Activated T-helper 17 cell treated with anti-CD3 and anti-CD28 coated beads, Interleukin-2, amount 50 U/mL, for 72 hours (primary cell): ENCODE measurements at places on chromosomes 4 and X. TPM values are rescaled to one million over a fixed set of nuclear protein-coding genes. Genes with fewer than 3 reads are reported as not detected.

- no peak for ATAC-seq
These were observed 287.7 kb downstream of the CPXCR1 start for GRCh38 chrX:89034679-89035078.

GRCh38 chr4:38668203-38668971, 4.4 kb downstream of the KLF3 start:
- ATAC-seq: no peak

DNA sequence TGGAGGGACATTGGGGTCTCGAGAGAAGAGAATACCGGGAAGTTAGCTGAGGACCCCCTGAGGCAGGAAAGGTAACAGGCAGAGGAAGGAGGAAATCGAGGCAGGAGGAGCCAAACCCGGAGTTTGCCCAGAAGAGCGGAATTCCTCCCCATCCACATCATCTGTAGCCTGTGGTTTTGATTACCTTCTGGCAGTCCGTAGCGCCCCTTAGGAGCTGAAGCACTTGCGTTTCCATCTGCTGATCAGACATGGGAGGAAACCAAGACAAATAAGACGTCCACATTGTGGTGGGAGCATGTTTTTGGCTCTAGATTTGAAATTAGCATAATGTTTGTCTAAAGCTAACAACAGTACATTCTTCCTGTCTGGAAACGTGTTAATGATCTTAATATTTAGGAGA, 26.8 kb upstream of the HMX1 start:
- ATAC-seq: no peak

- ATAC-seq: no peak
These were observed 565.7 kb upstream of the SMIM31 start for GRCh38 chr4:164188236-164188635.

DNA sequence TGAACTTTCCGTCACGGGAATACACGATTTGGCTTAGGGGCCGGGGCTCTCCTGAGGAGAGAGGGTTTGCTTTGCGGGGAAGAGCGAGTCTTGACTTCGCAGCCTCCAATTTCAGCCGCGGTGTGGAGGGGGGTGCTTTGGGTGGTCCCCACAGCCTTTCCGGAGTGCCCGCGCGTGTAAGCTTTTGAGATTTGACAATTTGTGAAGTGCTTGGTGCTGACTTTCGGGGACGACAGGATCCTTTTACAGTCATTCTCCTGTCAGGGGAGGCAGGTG, 355 bp downstream of the SCML1 start:
- ATAC-seq: no peak

DNA sequence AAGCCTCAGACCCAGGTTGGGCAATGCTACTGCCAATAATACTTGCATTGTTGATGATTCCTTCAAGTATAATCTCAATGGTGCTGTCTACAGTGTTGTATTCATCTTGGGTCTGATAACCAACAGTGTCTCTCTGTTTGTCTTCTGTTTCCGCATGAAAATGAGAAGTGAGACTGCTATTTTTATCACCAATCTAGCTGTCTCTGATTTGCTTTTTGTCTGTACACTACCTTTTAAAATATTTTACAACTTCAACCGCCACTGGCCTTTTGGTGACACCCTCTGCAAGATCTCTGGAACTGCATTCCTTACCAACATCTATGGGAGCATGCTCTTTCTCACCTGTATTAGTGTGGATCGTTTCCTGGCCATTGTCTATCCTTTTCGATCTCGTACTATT, 7.4 kb downstream of the LPAR4 start:
- no peak for ATAC-seq

DNA sequence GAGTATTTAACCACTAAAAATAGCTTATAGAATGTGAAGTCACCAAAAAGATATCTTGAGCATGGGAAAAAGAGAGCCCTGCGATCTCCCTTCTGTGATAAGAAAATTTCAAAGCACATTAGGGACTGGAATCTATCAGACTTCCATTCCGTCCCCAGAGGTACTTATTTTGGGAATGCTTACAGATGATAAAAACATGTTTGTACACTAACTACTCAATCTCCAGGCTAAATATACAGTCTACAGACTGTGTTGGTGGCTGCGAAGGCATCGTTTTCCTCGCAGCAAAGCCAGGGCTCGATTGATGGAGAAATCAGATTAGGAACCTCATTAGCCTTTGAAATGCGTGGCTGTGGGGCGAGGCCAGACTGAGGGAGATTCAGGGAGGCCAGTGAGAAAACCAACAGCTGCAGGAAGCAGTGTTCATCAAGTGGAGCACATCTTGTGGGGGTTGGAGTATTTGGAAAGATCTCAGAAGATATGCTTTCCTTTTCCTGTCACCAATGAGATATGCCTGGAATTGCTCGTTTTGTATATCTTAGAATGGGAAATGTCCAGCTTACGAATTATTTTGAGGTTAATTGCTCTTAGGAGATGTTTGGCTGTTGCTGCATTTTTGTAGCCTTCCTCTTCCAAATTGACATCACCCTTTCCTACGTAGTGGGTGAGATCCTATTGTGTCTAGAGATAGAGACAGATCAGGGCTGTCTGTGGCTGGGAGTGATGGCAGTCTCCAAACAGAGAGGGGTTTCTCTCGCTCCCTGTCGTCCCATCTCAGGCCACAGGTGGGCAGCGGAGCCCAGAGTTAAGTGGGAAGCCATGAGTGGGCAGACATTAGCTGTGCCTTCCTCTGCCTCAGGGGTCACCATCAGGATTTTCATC, 224.9 kb upstream of the FAT1 start:
- ATAC-seq: no peak

- no peak for ATAC-seq
These were observed 469.1 kb downstream of the GBA3 start for GRCh38 chr4:23161787-23162186.

GRCh38 chr4:72084587-72085011, 52.8 kb downstream of the NPFFR2 start:
- no peak for ATAC-seq

DNA sequence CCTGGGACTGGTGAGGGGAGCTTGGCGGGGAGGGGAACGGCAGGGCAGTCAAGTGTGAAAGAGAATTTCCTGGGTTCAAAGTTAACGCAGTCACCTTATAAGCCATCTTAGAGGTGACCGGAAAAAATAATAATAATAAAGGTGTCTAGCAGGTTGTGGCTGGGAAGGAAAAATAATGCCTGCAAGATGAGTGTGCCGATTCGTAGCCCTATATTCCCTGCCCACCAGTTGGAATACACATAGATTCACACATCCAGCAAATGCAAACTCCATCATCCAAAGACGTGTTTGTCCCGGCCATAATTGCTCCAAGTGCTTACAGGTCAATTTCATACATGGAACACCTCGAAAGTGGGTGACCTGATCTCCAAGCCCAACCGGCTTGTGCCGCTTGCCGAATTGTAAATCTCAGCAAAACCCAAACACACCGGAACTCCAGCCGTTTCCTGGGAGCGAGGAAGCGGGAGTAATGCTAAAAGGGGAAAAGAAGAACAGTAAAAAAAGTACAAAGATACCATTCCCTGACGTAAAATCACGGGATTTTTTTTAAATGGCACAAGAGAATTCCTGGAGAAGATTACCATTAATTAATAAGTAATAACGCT, 1.3 kb upstream of the FAT1 start:
- no peak for ATAC-seq

- ATAC-seq: no peak
These were observed 48.5 kb downstream of the TSPAN5 start for GRCh38 chr4:98609934-98610333.

The NIPAL1 gene
- 1.3 TPM for total RNA-seq
